NCI-H1105 treated with DMSO at 0.1 percent for 48 hours (cell line): ENCODE measurements at places on chromosomes 1 and 21.
A peak's percentile ranks its signal among the peaks of the same experiment; 100 is the strongest.

GRCh38 chr1:145858238-145858900 lies 512 bp downstream of the PIAS3 start:
- peak; percentile 76 for DNase-seq

DNA sequence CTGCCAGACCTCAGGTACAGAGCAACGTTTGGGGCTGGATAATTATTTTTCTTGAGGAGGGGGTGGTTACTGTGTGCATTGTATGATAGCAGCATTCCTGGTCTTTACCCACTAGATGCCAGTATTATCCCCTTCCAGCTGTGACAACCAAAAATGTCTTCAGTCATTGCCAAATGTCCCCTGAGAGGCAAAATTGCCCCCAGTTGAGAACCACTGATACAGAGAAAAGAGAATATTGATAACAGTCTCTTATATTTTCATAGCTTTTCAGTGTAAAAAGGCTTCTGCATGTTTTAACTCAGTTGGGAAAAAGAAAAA lies 51.8 kb upstream of the SYT14 start:
- DNase-seq = no peak

DNA sequence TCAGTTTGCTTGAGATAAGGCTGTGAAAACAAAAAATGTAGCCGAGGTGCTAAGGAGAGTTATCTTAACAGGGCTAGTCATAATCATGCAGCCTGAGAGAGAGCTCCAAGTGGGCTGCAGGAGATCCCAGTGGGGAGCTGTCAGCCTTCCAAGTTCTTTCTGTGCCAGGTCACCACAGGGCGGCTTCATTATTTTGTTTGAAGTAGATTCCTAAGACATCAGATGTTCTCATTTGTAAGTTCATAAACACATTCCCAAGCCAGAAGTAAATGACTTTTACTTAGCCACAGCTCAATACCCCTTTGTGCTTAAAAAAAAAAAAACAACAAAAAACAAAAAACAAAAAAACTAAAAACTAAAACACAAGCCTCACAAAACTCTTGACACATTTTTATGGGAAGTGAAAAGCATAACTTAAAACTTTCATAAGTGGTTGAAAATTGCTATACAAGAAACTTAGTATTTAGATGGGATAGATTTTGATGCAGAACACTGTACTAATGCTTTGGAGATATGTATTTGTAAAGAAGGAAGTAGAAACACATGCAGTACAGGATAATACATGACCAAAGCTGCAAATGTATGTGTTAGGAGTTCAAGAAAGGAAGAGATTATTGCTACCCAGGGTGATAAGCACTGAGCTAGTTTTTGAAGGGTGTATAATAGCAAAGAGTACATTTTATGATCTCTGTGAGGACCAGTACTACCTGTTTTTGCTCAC lies 8.6 kb downstream of the CDC14A start:
- DNase-seq = no peak

DNA sequence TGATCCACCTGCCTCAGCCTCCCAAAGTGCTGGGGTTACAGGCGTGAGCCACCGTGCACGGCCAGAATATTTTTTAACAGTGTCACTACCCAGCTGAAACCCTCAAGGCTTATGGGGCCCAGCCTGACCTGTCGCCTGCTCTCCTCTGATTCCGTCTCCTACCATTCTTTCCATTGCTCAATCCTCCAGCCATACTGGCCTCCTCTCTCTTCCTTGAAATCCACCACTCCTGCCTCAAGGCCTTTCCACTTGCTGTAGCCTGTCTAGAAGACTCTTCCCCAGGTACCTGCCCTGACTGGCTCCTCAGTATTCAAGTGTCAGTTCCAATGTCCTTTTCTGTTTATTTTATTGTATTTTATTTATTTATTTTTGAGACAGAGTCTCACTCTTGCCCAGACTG lies 53.9 kb downstream of the YARS1 start:
- no peak for DNase-seq

DNA sequence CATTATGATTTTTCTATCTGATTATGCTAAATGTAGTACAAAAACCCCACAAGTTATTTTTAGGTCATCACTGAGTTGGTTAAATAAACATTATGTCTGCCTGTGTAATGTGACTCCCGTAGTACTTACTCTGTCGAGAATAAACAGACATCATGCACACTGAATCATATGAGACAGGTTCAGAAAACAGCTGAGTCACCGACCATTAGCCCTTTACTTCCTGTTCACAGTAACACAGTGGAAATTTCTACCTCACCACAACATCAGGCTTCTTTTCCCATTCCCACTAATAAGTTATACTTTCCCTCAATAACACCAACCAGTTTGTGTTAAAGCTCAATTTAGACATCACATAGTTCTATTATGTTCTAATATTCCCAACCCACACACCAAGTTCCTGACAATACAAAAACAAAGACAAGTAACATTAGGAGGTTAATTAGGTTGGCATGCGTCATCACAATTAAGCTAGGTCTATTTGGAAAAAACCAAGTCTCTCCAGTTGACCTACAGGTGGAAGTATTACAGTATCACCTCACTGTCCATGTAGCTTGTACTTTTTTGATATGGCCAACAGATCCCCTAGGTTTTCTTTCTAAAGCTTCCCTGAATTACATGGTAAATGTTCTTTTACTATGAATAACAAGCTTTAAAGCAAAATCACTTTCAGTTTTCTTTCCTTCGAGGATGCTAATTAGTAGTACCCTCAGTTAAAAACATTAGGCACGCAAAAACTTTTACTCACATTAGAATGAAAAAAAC lies 154.2 kb downstream of the EIF4G3 start:
- DNase-seq = peak; percentile 95

GRCh38 chr1:19222573-19222972 lies 12.5 kb upstream of the UBR4 start:
- DNase-seq = no peak

DNA sequence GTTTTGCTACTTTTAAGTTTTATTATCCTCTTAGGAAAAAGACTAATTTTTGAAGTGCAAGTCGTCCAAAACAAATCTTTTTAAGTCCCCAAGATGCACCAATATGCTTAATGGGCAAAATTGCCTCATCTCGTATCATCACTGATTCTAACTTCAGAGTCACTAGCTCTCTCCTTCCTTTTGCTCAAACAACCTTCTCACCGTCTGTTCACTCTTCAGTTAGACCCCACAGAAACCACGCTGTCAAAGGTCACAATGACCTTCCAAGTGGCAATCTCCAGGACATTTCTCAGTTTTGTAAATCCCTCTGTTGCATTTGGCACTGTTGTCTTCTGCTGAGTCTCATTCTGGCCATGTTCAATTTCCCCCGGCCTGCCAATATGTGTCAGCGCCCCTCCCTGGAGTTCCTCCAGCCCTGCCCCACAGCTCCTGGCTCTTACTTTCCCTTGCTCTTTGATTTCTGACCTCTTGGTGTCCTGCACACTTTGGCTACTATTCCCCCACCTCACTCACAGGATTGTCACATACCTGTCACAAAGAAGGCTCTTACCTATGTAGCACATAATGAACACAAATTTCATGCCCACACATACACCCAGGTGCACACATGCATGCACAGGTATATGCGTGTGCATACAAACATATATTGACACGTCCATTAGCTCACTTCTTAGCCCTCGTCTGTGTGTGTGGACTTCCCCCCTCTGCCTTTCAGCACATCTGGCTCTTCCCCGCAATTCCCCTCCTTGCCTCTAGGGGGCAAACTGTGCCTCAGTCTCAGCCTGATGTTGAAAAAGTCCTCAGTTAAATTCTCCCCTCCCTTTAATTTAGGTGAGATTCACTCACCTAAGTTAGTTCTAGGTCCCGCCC lies 354.0 kb upstream of the DUSP10 start:
- no peak for DNase-seq

DNA sequence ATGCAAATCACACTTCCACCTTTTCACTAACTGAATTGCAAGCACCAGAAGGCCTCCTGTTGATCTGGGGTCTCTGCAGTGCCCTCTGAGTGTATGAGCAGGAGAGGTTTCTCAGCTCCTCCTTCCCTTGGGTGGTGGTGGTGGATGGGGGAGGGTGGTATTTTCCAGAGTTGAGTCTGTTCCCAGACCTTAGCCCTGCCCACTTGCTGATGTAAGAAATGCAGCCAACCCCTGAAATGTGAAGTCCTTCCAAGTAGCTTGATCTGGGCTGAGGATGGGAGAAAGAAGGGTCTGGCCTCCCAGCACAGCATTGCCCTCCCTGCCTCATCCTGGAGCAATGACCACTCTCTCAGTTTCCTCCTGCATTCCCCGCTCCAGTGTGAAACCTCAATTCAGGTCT lies 6.3 kb upstream of the FOXD2 start:
- DNase-seq = no peak

- no peak for DNase-seq
Observed at GRCh38 chr1:53174971-53175913, 21.4 kb upstream of the CPT2 start.

DNA sequence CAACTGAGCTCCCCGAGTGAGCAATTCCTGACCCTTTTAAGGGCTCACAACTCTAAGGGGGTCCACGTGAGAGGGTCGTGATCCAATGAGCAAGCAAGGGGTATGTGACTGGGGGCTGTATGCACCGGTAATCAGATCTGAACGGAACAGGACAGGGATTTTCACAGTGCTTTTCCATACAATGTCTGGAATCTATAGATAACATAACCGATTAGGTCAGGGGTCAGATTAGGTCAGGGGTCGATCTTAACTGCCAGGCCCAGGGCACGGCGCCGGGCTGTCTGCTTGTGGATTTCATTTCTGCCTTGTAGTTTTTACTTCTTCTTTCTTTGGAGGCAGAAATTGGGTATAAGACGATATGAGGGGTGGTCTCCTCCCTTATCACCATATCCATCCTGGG lies 30.7 kb upstream of the OPRD1 start:
- no peak for DNase-seq

DNA sequence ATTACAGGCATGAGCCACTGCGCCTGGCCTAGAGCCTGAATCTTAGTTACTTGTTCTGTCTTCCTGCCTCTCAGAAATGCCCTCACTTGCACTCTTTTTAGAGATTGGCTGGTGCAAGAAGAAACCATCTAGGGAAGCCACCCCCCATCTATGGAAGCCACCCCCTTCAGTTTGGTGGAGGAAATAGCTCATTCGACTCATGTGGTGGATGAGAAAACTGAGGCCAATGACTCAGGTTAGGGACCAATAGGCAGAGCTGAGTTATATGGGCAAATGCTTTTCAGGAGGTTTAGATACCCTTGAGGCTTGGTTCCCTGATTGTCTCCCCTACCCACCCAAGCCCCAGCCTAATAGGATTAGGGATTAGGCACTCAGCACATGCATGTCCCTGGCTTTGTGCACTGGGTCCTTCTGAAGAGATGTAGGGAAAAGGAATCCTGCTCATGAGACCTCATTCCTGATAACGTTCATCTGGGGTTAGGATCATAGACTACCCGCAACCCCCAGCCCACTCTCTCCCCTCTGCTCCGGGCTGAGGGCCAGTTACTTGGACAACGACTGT lies 77.1 kb downstream of the PAX7 start:
- DNase-seq = no peak

GRCh38 chr1:40909281-40909680 lies 47.1 kb upstream of the CITED4 start:
- no peak for DNase-seq

DNA sequence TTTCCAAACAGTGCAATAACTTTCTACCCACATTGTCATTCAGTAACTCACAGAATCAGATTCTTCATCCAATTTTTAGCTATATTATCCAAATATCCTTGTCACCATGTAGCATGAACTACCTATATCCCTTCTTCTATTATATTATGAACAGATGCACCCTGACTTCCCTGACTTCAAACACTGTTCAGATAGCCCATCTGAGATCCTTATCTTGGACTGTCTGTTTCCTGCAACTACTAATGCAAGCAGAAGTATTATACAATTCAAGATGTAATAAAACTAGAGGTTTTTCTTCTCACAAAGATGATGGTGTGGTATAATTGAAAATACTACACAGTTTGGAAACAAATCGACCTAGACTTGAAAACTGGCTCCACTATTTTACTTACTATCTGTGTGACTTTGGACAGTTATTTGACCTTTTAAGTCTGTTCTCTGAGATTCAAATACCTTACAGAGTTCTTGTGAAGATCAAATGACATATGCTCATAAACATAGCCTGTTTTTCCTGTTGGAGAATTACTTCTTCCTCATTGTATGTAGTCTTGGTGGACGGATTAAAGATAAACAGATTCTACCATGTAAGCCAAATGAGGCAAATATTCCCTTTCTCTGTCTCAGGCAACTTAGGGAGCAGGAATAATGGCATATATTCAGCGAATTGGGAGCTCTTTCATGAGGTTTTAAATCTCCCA lies 407.9 kb upstream of the ZRANB2 start:
- DNase-seq = no peak

- DNase-seq = no peak
Observed at GRCh38 chr1:181816608-181817007, 244.9 kb downstream of the ZNF648 start.

DNA sequence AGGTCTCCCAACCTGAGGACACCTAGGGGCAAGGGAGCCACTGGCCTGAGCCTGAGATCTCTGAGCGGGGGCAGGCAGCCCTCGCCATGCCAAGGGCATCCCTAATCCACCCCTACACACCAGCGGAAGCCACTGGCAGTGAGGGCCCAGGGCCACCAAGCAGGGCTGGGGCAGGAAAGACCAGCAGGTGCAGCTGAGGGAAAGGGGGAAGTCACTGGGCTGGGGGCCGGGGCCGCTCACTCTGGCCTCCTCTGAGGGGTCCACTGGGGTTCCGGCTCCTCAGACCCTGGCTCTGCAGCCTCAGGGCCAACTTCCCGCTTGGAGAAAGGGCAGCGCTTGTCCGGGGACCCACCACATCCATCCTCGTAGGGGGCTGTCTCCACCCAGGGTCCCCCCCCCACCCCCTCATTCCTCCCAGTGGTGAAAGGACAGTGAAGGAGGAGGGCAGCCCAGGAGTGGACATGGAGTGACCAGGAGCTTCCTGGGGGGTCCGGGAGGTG lies 42.5 kb upstream of the ACTRT2 start:
- no peak for DNase-seq

DNA sequence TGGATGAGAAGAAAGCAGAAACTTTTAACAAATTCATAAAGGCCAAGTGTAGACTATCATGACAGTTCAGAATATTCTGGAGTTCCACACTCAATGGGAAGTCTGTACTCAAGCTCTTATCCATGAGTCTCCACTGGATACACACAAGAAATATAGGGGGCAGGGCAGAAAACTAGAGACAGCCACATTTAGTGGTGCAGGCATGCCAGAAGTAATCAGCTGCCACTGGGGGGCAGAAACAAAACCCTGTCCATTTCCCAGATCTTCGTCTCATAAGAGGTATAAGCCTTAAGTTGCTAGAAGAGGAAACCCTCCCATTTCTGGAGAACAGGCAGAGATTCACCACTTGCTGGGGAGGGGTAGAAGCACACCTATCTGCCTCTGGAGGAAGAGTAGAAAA lies 166.8 kb upstream of the GALNT2 start:
- DNase-seq = no peak

DNA sequence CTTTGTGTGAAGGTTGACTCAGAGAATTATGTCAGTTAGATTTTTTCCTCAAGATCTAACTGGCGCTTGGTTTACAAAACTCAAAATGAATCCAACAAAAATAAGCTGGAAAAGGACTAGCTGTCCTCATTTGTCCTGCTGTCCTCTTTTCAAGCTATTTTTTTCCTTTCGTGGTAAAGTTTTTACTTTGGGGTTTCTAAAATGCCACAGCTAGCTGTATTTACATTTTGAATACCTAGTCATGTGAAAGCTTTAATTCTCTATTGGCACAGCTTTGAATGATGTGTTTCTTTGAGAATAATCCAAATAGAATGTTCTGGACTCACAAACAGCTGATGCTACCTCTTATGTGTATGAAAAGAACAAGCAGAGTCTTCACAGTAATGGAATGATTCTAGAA lies 673.6 kb upstream of the NR5A2 start:
- DNase-seq = no peak
